ENCODE measurements at places on chromosomes 2 and 18.

DNA sequence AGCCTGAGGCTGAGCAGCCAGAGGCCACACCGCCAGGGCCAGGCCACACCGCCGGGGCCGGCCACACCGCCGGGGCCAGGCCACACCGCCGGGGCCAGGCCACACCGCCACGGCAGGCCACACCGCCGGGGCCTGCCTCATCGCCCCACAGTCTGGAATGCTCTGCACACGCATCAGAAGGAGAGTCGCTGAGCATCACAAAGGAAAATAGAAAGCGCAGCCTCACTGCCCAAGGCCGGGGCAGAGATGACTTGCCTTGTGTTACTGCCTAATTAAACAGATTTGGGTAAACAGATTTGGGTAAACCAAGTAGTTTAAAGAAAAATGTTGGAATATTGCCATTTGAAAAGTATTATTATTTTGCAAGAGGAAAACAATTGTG, 10.4 kb upstream of the NFATC1 start:
- DNase-seq: no peak

- no peak for DNase-seq
These were observed 121.8 kb downstream of the MTX2 start for GRCh38 chr2:176391148-176391419.

GRCh38 chr2:213011505-213011904, 139.9 kb downstream of the IKZF2 start:
- no peak for DNase-seq

DNA sequence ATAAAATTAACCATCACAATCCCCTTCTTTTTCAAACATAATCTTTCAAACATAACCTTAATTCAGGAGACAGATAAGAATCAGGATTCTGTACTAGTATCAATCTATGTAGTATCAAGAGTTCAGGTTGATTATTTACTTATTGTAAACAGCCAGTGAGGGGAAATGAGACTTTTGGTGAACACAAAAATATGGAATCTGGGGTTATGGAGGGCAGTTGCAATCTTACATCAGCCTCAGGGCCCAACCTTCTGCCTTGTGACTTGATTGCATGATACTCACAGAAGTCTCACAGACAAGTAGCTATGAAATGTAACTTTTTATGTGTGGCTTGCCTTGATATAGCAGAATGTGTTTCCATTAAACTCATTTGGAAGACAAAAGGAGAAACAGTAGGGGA, 262.7 kb upstream of the THSD7B start:
- DNase-seq: no peak

DNA sequence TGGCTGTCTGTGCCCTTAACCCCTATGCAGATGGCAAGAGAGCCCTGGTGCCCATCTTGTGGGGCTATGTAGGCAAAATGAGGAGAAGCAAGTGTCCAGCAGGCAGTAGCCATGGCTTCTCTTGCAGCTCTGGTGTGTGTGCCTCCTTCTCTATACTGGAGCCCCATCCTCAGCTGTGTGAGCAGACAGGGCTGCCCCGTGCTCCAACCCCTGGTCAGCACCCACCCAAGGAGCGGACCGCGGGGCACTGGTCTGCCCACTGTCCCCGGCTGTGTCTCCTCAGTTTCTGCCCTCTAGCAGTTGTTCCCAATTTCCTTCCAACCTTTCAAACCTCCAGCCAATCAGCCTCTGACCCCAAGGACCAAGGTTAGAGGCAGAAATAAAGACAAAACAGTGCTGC, 134.9 kb upstream of the GLI2 start:
- no peak for DNase-seq

DNA sequence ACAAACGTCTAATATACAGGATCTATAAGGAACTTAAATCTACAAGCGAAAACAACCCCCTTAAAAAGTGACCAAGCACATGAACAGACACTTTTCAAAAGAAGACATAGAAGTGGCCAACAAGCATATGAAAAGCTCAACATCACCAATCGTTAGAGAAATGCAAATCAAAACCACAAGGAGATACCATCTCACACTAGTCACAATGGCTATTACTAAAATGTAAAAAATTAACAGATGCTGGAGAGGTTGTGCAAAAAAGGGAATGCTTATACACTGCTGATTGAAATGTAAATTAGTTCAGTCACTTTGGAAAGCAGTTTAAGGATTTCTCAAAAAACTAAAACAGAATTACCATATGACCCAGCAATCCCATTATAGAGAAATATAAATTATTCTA, 1148.5 kb upstream of the FAM98A start:
- DNase-seq: no peak

DNA sequence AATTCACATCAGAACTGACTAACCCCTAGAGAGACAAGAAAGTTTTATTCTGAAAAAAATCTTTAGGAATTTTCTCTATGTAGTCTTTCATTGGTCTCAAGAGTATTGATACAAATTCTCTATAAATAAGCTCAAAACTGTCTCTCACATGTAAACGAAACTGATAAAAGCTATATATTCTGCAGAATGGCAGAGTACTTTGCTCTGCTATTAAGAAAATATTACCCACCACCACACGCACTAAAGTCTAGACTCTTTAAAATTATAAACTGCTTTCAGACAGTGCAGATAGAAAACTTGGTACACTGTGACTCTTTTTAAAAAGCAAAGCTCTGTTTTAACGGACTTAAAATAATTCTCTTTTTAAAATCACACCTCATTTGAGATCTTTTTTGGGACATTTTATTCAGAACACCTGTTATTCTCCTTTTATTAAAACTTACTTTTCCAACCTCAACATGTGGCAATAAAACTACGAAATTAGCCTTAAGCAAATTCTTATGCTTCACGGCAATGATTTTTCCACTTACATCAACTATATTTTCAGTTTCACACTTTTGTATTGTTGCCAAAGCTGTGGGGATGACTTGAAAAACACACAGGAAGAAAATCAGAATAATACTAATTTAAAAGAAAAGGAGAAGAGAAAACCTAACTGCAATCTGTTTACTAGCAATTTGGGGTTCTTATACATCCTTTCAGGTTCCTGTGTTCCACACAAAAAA, 58.0 kb downstream of the CCDC88A start:
- no peak for DNase-seq

GRCh38 chr18:45657357-45658335, 42.4 kb downstream of the SLC14A2 start:
- DNase-seq: peak; percentile 80

DNA sequence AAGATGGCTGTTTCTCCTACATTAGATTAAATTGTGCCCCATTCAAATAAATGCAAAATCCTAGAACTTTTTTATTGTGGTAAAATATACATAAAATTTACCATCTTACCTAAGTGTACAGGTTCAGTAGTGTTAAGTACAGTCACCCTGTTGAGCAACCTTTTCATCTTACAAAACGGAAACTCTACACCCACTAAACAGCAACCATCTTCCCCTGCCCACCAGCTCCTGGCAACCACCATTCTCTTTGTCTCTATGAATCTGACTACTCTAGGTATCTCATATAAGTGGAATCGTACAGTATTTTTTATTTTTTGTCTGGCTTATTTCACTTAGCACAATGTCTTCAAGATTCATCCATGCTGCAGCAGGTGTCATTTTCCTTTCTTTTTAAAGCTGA, 53.0 kb downstream of the ASXL2 start:
- DNase-seq: peak; percentile 11

DNA sequence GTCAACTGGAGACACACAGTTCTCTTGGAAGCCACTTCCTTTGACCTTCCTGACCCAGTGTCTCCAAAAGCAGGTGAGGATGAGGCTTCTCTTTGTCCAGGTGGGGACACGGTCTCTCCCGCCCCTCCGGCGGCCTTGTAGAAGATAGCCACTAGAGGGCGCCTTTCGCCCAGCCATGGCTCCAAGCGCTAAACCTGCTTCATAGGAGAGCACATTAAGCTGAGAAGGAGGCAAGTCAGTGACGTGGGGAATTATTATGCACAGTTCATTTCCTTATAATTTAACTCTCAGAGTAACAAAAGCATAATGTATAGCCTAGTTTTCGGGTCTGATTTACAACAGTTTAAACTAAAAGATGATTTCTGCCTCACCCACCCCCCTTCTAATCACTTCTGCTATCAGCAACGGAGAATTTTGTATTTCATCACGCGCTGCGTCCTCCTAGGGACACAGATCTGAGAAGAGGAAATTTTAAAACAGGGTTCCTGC, 208.7 kb downstream of the ICOS start:
- DNase-seq: peak; percentile 86

GRCh38 chr2:70046534-70046933, 40.7 kb upstream of the PCBP1 start:
- peak; percentile 55 for DNase-seq

DNA sequence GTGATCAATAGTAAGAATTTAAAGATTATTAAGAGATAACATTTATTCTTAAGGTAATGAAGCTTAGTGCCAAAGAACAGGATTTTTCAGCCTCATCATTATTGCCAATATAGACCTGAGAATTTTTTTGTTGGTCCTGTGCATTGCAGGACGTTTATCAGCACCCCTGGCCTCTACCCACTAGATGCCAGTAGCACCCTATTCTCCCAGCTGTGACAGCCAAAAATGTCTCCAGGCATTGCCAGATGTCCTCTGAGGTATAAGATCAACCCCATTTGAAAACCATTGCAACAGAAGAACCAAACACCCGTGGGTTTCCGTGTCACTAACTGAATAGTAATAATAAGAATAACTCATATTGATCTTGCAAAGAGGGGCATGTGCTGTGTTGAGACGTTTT, 700.0 kb upstream of the SOX11 start:
- no peak for DNase-seq

- DNase-seq: no peak
These were observed 176.1 kb downstream of the CAPN13 start for GRCh38 chr2:30631051-30631671.

DNA sequence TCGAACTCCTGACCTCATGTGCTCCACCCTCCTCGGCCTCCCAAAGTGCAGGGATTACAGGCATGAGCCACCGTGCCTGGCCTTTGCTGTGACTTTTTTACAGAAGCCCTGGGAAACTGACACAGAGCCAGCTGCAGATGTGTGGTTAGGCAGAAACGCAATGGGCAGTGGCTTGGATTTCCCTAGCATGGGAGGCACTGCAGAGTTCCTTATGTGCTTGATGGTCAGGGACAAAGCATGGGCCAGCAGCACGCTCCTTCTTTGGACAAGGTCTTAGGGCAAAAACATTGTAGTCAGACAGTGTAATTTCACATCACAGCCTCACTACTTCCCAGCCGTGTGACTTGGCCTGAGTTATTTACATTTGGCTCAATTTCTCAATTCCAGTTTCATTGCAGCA, 153.9 kb downstream of the RNF144A start:
- DNase-seq: peak; percentile 83

- DNase-seq: no peak
These were observed 41.7 kb upstream of the RND3 start for GRCh38 chr2:150528861-150529801.

GRCh38 chr2:45540942-45541341, 70.1 kb downstream of the SRBD1 start:
- no peak for DNase-seq

DNA sequence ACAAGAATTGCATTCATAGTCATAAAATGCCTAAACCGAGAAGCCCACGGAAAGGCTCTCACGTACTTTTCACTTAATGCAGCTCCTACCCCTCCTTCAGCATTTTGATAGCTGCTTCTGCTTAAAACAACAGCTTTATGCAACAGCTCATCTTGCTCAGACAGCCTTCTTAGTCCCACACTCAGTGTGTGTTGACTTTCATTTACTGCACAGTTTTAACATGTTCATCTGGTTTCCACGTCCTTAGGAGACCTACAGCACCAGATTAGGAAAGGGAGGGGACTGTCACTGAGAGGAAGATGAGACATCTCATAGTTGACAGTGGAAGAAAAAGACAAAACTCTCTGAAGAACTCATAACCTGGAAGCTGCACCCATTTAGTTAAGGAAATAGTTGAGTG, 435.4 kb downstream of the SETBP1 start:
- no peak for DNase-seq

GRCh38 chr2:149246186-149246585, 84.2 kb upstream of the LYPD6 start:
- no peak for DNase-seq

DNA sequence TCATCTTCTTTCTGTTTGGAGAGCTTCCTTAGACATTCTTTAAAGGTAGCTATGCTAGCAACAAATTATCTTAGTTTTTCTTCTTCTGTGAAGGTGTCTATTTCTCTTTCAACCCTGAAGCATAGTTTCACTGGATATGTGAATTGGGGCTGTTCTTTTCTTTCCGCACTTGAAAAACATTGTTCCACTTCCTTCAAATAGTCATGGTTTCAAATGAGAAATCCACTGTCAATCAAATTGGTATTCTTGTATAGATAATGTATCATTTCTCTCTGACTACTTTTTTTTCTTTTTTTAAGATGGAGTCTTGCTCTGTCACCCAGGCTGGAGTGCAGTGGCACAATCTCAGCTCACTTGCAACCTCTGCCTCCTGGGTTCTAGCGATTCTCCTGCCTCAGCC, 254.0 kb downstream of the ANAPC1 start:
- DNase-seq: no peak

- no peak for DNase-seq
These were observed 18.0 kb downstream of the ZNF532 start for GRCh38 chr18:58882686-58883085.

DNA sequence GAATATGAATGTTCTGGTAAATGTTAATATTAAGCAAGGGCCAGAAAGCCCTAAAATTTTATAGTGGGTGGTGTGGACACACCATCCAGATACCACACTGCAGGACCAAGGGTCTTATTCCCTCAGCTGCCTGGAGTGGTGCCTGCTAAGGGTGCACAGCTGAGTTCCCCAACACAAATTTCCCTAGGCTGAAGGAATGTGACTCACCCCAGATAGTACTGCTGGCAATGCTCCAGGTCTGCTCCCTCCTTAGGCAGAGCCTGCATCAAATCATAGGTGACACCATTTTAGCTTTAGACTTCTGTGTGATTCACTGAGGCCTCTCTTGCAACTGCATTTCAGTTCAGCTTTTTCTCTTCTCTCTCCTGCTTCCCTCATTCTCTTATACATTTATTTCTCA, 321.1 kb downstream of the SATB2 start:
- DNase-seq: no peak

DNA sequence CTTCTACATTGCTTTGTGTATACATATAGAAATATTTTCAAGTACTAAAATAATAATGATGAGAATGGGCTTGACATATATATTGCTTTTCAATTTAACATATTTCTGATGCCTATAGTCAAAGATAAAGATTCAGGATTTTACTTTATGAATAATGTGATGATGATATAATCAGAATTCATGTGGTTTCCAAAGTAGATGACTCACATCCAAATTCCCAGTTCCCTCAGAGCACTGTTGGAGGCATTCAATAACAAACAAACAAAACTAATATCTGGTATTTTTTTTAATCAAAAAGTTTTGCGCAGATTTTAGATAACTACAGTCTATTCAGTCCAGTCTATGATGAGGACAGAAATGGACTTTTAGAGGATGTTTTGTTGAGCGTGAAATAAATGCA, 2094.5 kb upstream of the CELF4 start:
- no peak for DNase-seq

DNA sequence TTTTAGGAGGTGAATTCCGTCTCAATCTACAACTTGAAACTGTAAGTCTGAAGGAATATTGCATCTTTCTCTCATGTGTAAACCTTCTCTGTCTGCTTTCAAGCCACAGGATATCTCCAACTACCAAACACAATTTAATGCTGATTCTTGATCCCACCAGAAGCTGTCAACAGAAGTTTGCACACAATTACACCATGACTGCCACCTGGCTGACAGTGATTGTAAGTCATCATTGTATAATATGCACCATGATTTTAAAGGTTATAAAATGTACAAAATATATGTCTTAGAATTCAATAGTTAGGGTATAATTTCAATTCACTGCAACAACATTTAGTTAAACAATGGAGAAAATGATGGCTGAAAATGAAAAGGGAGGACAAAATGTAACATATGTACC, 18.4 kb downstream of the PREPL start:
- no peak for DNase-seq
